ENCODE measurements at places on chromosomes 1 and 21.

- peak; percentile 30 for DNase-seq
Measured at GRCh38 chr1:199113265-199113869, 474.5 kb downstream of the PTPRC start.

GRCh38 chr1:218362418-218363076 is 17.4 kb downstream of the TGFB2 start:
- no peak for DNase-seq

DNA sequence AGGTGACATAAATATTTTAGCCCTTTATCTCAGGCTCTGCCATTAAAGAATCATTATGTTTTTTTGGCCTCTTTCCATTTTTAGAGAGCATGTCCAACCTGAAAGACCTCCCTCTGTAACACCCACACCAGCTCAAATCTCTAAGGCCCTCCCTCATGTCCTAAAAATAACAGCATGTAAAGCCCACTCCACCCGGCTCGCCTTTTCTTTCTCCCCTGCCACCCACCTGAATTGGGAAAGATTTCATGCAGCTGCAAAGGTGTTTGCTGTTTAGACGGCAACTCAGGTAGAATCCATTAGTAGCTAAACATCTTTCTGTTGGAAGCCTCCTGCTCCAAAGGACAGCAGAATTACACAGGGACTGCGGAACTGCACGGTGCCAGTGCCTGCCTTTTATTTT is 79.9 kb downstream of the DMRTA2 start:
- DNase-seq, result no peak

DNA sequence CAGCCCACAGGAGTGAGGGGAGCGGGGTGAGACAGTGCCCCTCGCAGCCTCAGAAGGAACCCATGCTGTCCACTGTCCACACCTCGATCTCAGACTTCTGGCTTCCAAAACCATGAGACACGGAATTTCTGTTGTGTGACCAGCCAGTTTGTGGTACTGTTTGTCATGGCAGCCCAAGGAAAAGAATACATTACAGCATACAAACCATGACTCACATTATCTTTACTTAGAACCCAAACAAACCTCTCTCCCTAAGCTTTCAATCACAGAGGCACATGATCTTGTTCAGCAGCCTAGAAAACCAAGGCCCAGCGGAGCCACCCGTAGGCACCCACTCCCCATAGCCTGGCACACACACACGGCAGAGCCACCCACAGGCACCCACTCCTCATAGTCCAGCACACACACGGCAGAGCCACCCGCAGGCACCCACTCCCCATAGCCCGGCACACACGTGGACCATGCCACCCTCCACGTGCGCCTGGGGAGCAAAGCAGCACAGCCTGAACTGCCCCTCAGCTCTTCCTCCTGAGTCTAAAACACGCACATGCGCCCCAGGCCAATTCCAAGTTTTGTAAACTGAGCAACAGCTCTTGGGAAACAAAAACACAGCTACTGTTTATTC is 458 bp upstream of the KRTAP10-4 start:
- no peak for DNase-seq

GRCh38 chr21:18759751-18760161 is 356.2 kb upstream of the TMPRSS15 start:
- DNase-seq, result no peak

GRCh38 chr1:92404661-92405060 is 82.1 kb downstream of the GFI1 start:
- DNase-seq, result no peak

DNA sequence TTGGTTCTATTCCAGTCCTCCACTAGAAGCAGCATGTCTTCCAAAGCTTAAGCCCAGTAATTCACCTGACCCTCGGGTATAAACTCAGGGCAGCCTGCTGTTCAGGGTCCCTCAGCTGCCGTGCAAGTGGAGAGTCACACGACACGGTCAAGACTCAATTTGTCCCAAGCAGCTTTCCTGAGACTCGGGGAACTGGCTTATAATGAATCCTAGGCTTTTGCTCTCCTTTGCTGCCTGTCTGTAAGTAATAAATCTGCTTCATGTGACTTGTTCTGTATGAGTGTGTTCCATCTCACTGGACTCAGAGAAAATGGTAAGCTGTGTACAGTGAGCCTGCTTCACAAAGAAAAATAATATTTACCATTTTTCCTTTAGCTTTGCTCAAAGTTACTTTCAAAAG is 119.8 kb downstream of the CYYR1 start:
- DNase-seq, result no peak

GRCh38 chr1:65412984-65413375 is 7.5 kb upstream of the LEPR start:
- no peak for DNase-seq

DNA sequence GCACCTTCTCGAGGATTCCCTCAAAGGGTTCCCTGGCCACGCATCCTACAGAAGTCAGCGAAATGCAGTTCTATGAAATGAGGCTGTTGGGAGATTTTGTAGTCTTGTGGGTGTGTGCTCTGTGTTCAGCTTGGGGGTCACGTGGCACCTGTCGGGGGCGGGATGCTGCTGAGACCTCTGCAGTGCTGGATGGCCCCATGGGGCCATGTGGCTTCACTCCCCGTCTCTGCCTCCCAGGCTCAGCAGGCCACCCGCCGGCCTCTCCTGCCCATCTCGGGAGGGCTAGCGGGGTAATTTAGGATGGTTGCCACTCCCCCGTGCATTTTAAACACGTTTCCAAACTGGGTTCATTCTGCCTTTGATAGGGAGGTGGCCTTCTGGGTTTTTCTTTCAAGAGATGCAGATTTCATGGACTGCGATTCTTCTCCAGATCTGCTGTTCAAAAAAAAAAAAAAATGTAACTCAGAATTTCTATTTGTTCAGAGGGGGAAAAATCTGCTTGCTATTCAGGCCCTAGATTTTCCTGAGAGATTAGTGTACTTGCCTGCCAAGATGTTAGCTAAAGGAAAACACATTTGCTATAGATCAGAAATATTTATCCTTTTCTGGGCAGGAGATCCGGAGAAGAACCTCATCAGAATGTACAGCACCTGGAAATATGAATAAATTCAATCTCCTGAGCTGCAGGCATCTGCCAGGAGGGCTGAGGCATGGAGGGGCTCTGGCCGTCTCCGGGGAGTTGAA is 277.2 kb upstream of the VAMP3 start:
- DNase-seq, result no peak

DNA sequence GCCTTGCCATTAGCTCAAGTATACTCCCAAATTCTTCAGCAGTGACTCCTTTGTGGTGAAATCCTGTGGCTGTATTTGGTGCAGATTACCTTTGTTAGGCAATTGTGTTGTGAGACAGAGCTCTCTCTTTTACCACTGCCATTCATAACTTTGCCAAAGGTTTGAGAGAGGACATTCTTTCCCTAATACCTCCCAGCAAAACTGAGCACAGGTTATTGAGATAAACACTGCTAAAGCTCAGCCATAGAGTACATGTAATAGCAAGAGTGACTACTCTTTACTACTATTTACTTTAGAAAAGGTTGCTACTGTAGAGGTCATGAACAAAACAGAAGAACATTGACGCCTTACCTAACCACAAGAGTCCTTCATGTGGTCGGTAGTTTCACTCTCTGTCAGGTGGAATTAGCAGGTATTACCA is 514.0 kb upstream of the ADAMTS5 start:
- DNase-seq, result no peak
